Caki2 (cell line): ENCODE measurements at places on chromosomes 1 and 21. TPM values are rescaled to one million over a fixed set of nuclear protein-coding genes. Genes with fewer than 3 reads are reported as not detected.

DNA sequence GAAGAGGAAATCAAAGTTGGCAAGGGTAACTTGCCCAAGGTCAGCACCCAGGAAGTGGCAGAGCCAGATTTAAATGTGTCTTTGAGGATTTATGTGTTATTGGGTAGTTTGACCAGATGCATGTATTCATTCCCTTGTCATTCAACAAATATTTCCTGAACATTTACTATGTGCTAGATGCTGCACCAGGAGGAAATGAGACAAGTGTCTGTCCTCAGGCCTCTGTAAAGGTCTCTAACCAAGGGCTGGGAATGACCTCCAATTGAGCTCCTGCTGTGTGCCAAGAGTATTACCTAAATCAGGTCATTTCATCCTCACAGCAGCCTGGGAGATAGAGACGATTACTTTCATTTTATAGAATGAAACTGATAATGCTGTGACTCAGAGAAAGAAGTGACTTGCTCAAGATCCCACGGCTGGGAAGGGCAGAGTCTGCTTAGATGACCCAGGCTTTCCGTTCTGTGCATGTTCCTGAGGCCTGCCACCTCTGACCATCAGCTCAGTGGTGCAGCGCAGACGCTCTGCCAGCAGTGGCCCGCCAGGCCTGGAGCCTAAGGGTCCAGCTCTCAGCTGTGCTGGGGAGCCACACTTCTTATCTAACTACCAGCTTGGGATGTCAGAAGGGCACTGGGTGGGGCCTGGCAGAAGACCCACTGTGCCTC, 3.5 kb upstream of the TTC22 start:
- DNase-seq: no peak

DNA sequence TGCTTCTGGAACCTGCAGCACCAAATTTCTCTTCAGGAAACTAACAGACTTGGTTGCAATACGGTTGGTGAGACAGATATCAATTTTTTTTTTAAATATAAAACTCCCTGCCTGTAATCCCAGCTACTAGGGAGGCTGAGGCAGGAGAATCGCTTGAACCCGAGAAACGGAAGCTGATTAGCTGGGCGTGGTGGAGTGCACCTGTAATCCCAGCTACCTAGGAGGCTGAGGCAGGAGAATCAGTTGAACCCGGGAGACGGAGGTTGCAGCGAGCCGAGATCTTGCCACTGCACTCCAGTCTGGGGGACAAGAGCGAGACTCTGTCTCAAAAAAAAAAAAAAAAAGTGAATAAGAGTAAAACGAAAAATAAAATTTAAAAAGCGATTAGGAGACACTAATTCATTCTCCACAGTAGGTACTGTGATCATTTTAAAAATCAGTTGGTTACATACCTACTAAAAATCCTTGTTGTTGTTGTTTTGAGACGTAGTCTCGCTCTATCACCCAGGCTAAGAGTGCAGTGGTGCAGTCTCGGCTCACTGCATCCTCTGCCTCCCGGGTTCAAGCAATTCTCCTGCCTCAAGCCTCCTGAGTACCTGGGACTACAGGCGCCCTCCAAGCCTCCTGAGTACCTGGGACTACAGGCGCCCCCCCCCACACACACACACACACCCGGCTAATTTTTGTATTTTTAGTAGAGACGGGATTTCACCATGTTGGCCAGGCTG, 796 bp upstream of the RBM8A start:
- DNase-seq: peak; percentile 8

- peak; percentile 88 for DNase-seq
These were observed 604.8 kb upstream of the ADAMTS5 start for GRCh38 chr21:27571706-27572105.

DNA sequence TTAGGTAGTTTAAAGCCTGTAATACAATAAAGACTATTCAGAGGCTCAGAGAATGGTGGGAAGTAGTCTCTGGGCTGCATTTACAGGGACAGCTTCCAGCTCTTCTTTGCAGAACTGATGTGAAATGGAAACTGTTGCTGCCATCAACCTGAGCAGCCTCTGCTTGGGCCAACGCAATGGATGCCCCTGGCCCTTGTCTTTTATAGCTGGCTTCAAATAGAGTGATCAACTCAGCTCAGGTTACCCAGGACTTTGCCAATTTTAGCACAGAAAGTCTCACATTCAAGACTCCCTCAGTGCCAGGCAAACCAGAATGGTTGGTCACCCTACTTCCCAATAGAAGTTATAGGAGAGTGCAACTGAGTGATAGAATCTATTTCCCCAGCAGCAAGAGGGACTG, 18.1 kb upstream of the GALNT2 start:
- no peak for DNase-seq

DNA sequence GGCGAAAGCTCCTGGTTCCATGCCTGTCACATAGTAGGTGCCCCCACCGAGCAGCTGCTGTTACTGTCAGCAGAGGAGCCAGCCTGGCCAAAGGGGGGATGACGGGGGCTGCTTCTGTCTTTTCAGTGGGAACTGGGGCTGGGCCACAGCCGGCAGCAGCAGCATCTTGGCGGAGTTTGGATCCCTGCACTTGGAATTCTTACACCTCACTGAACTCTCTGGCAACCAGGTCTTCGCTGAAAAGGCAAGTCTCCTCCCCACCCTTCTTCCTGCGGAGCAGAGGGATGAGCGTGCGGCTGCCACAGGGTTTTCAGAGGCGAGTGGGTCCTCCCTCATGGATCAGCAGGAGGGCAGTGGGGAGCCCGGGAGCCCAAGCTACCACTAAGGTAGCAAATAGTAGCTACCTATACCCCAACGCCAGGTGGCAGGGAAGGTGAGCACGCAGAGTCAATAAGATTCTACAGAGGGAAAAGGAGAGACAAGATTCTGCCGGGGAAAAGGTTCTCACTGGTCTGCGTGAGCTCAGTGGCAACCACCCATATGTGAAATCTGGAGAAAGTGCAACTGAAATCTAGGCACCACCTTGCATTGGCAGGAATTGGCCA, 41.4 kb upstream of the SELENON start:
- DNase-seq: no peak

HTR6 gene
- total RNA-seq: not detected in 2 replicates

RAP1GAP gene
- 23.7 and 40.1 TPM in 2 replicates for total RNA-seq
